Colonic mucosa (tissue), 4 donors: ENCODE measurements at places on chromosomes 4 and X. TPM values are rescaled to one million over a fixed set of nuclear protein-coding genes. Genes with fewer than 3 reads are reported as not detected.

MBNL3 gene
- 40.5 TPM for total RNA-seq

VCX3A gene
- not detected for total RNA-seq

EGF gene
- total RNA-seq = 2.8 TPM

CFAP99 gene
- 0.32 TPM for total RNA-seq

IL21 gene
- not detected for total RNA-seq

CD38 gene
- total RNA-seq = 2.5 TPM

PABPC1L2A gene
- total RNA-seq = not detected

DNA sequence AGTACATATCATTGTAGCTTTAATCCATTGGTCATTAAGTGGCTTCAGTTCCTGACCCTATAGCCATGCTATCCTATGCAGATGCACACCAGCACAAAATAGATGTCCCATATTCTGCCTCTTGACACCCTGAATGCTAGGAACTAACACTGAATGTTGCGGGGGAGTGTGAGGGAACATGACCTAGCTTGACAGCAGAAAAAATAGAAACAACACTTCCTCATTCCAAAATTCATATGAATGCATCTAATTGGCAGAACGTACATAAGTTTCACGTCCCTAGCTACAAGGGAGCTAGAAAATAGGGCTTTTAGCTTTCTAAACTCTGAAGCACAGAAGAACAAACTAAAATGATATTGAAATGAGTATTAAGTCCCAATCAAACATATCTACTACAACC lies 14.4 kb upstream of the DCAF8L1 start:
- DNase-seq = no peak
- H3K4me3 ChIP-seq = no peak overlapping the region
- no peaks in the 10 kb centered on the region for H3K27me3 ChIP-seq
- no peaks in the 10 kb centered on the region for H3K4me1 ChIP-seq
- no peaks in the 10 kb centered on the region for H3K36me3 ChIP-seq
- H3K27ac ChIP-seq = no peak overlapping the region

DNA sequence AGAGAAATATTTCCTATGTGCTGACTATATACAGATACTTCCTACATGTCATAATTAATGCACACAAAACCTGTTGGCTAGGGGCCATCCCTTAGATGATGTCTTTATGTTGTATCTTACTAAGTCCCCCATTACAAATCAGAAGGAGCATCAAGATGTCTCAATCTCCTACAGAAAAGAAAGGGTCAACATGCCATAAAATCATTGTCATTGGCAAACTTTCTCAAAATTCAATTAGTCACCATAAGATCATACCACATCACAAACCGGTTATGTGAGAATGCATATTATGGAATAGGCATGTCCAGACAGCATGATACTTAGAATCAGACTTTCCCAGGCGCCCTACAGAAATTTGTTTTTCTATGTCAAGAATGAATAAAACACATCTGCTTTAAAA lies 175.2 kb upstream of the TET2 start:
- no peaks in the 10 kb centered on the region for H3K4me1 ChIP-seq
- H3K4me3 ChIP-seq = no peak overlapping the region
- DNase-seq = no peak
- no peaks in the 10 kb centered on the region for H3K27me3 ChIP-seq
- no peaks in the 10 kb centered on the region for H3K36me3 ChIP-seq

- H3K4me3 ChIP-seq = no peak overlapping the region
- H3K36me3 ChIP-seq = no peaks in the 10 kb centered on the region
- DNase-seq = no peak
- H3K27me3 ChIP-seq = no peaks in the 10 kb centered on the region
Measured at GRCh38 chrX:72576141-72576894, 3.7 kb upstream of the HDAC8 start.

GRCh38 chr4:6608758-6609414 lies 31.6 kb upstream of the MRFAP1 start:
- H3K27me3 ChIP-seq = no peaks in the 10 kb centered on the region
- H3K36me3 ChIP-seq = no peaks in the 10 kb centered on the region
- H3K4me3 ChIP-seq = no peak overlapping the region
- H3K27ac ChIP-seq = no peak overlapping the region

DNA sequence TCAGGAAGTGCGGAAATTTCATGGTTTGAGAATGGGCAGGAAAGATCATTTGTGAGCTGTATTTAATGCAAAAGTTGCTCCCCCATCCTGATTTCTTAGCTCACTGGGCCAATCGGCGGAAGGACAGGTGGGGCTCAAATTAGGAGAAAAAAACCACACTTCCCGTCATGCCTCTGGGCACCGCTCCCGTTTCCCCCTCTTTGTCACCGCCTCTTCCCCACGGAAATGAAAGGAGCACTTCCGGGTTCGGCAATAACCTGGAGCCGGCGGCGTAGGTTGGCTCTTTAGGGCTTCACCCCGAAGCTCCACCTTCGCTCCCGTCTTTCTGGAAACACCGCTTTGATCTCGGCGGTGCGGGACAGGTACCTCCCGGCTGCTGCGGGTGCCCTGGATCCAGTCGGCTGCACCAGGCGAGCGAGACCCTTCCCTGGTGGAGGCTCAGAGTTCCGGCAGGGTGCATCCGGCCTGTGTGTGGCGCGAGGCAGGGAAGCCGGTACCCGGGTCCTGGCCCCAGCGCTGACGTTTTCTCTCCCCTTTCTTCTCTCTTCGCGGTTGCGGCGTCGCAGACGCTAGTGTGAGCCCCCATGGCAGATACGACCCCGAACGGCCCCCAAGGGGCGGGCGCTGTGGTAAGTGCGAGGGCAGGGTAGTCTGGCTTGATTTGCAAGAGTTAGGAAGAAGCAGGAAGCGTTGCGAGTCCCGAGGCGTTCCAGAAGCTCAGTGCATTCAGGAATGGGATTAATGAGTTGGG lies at the start of gene TMEM33:
Gene TMEM33, plus strand, starts transcription at position 529 of the 751 bp plus-strand sequence. Its CDS starts 56 bp downstream, at position 585.
- peak; percentile 89 for DNase-seq
- no peaks in the 10 kb centered on the region for H3K4me1 ChIP-seq
- no peaks in the 10 kb centered on the region for H3K36me3 ChIP-seq
- peak within 1 kb of the TSS; percentile 72 for H3K27ac ChIP-seq
- no peaks in the 10 kb centered on the region for H3K27me3 ChIP-seq

- DNase-seq = no peak
- no peaks in the 10 kb centered on the region for H3K4me1 ChIP-seq
- no peaks in the 10 kb centered on the region for H3K36me3 ChIP-seq
- H3K4me3 ChIP-seq = no peak overlapping the region
- H3K27me3 ChIP-seq = no peaks in the 10 kb centered on the region
Measured at GRCh38 chrX:10186355-10186754, 29.6 kb downstream of the CLCN4 start.

- H3K27me3 ChIP-seq = no peaks in the 10 kb centered on the region
- no peaks in the 10 kb centered on the region for H3K4me1 ChIP-seq
- H3K4me3 ChIP-seq = no peak overlapping the region
Measured at GRCh38 chrX:13666836-13667235, 13.9 kb downstream of the TCEANC start.

GRCh38 chr4:113469926-113470325 lies 291.6 kb downstream of the CAMK2D start:
- no peaks in the 10 kb centered on the region for H3K4me1 ChIP-seq
- no peak for DNase-seq
- no peak overlapping the region for H3K27ac ChIP-seq
- no peak overlapping the region for H3K4me3 ChIP-seq
- H3K27me3 ChIP-seq = no peaks in the 10 kb centered on the region
- no peaks in the 10 kb centered on the region for H3K36me3 ChIP-seq

DNA sequence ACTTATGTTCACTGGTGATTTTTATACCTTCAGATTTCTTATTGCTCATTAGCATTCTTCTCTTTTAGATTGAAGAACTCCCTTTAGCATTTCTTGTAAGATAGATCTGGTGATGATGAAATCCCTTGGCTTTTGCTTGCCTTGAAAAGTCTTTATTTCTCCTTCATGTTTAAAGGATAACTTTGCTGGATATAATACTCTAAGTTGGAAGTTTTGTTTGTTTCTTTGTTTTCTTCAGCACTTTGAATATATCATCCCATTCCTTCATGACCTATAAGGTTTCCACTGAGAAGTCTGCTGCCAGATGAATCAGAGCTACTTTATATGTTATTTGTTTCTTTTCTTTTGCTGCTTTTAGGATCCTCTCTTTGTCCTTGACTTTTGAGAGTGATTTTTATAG lies 18.5 kb downstream of the CC2D2A start:
- DNase-seq = no peak
- H3K4me3 ChIP-seq = no peak overlapping the region
- no peaks in the 10 kb centered on the region for H3K4me1 ChIP-seq
- H3K27me3 ChIP-seq = no peaks in the 10 kb centered on the region
- no peak overlapping the region for H3K27ac ChIP-seq

- H3K36me3 ChIP-seq = no peaks in the 10 kb centered on the region
- no peaks in the 10 kb centered on the region for H3K4me1 ChIP-seq
- no peak overlapping the region for H3K4me3 ChIP-seq
- no peak overlapping the region for H3K27ac ChIP-seq
- peak; percentile 59 for DNase-seq
Measured at GRCh38 chrX:22192419-22193060, 80.2 kb upstream of the CBLL2 start.

DNA sequence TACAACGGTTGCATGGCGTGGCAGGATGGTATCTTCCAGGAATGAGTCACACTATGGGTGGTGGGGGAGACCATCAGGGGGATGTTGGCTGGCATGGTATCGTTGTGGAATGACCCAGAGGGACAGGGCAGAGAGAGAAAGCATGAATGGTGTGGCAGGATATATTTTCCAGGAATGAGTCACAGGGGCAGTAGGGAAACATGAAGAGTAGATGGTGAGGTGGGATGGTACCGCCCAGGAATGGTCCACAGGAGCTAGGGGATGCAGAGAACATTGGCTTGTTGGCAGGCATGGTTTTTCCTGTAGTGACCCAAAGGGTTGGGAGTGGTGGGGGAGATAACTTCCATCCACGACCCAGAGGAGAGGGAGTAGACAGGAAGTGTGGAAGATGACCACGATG lies 62.4 kb downstream of the MAOA start:
- H3K4me3 ChIP-seq = no peak overlapping the region
- H3K4me1 ChIP-seq = no peaks in the 10 kb centered on the region
- no peaks in the 10 kb centered on the region for H3K36me3 ChIP-seq
- H3K27me3 ChIP-seq = no peaks in the 10 kb centered on the region
- H3K27ac ChIP-seq = no peak overlapping the region

GRCh38 chrX:34778916-34779315 lies 121.8 kb upstream of the TMEM47 start:
- H3K4me3 ChIP-seq = no peak overlapping the region
- H3K27me3 ChIP-seq = no peaks in the 10 kb centered on the region
- no peak overlapping the region for H3K27ac ChIP-seq
- no peaks in the 10 kb centered on the region for H3K36me3 ChIP-seq
- H3K4me1 ChIP-seq = no peaks in the 10 kb centered on the region
- DNase-seq = no peak

GRCh38 chr4:168188754-168189153 lies 96.4 kb downstream of the ANXA10 start:
- H3K4me3 ChIP-seq = no peak overlapping the region
- H3K36me3 ChIP-seq = no peaks in the 10 kb centered on the region
- no peak overlapping the region for H3K27ac ChIP-seq
- H3K27me3 ChIP-seq = no peaks in the 10 kb centered on the region
- no peak for DNase-seq

DNA sequence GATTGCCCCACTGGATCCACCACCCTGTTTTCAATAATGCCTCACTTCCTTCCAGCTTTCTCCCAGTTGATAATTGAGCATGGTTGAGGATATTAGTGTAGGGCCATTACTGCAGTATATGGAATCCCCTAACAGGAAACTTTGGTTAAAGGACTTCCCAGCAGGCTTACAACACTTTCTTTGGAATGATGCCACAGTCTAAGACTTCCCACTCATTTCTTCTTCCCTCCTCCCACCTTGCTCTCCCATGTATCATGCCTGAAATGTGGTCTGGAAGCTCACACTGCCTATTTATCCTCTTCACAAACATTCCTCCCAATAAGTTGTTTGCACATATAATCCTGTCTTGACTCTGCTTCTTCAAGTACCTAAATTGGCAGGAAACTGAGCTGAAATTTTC lies 863.3 kb downstream of the CENPC start:
- H3K36me3 ChIP-seq = no peaks in the 10 kb centered on the region
- H3K4me1 ChIP-seq = no peaks in the 10 kb centered on the region
- no peak overlapping the region for H3K27ac ChIP-seq

- no peak overlapping the region for H3K4me3 ChIP-seq
- no peak overlapping the region for H3K27ac ChIP-seq
- H3K36me3 ChIP-seq = no peaks in the 10 kb centered on the region
- H3K4me1 ChIP-seq = no peaks in the 10 kb centered on the region
- no peaks in the 10 kb centered on the region for H3K27me3 ChIP-seq
- no peak for DNase-seq
Measured at GRCh38 chrX:131277543-131278136, 11.5 kb downstream of the IGSF1 start.

- no peaks in the 10 kb centered on the region for H3K36me3 ChIP-seq
- H3K4me3 ChIP-seq = no peak overlapping the region
- H3K4me1 ChIP-seq = no peaks in the 10 kb centered on the region
- no peaks in the 10 kb centered on the region for H3K27me3 ChIP-seq
Measured at GRCh38 chr4:36209941-36210649, 34.2 kb downstream of the ARAP2 start.

DNA sequence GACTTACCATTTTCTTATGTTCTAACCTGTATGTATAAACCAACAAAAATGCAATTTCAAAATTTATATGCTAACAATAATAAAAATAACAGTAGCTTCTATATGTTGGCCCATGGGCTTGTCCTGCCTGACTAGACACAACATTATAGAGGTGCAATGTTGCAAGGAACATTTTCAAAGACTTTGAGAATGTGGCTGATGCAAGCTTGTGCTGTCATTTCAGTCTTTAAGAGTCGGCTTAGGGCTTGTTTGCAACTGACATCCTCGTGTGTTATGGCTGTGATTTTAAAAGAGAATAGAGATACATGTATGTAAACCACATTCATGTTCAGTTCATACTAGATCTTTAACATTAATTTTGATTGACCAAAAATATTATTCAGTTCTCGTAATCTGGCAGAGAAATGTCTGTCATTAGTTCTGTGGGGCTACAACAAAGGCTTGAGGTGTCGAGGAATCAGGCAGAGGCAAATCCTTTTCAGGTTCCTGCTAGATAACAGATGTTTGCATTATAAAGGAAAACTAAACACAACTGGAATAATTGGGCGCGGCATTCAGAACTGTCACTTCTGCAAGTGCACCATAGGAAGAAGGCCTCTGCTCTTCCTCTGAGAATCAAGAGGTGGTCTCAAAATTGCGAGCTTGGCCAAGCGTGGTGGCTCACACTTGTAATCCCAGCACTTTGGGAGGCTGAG lies 13.1 kb downstream of the TMSB4X start:
- H3K27me3 ChIP-seq = no peaks in the 10 kb centered on the region
- H3K4me3 ChIP-seq = no peak overlapping the region
- no peak for DNase-seq
- no peaks in the 10 kb centered on the region for H3K36me3 ChIP-seq
- no peaks in the 10 kb centered on the region for H3K4me1 ChIP-seq
- peak overlapping the region; percentile 48 for H3K27ac ChIP-seq
